ENCODE measurements at places on chromosomes 1 and 21.

GRCh38 chr1:175204330-175204729, 11.8 kb upstream of the KIAA0040 start:
- DNase-seq = no peak

GRCh38 chr1:156060937-156061636, at the start of gene RAB25:
RAB25 (plus strand) TSS chr1:156061160; CDS start chr1:156061401, 241 bp downstream.
- no peak for DNase-seq

DNA sequence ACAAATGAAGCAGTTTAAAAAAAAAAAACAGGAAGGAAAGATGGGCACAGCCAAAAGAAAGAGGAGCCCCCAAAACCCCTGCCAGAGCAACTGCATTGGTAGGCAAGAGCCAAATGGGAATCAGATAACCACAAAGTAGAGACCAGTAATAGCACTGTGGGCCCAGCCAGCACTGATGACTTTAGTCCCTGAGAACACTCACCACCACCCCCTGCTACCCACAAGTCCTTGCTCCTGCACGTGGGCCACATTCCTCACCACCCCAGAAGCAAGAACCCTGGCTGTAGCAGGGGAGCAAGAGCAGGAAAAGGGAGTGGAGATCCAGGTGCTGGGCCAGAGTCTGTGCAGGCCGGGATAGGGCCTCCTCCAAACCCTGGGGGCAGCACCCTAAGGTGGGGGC, 86.1 kb downstream of the RRAGC start:
- DNase-seq = no peak

- DNase-seq = no peak
These were observed 486 bp downstream of the SLC27A3 start for GRCh38 chr1:153775458-153776327.

GRCh38 chr1:27418326-27419185, 26.1 kb downstream of the GPR3 start:
- DNase-seq = peak; percentile 58

- no peak for DNase-seq
These were observed 11.0 kb upstream of the CTRC start for GRCh38 chr1:15427280-15427666.

- no peak for DNase-seq
These were observed 39.4 kb downstream of the STXBP3 start for GRCh38 chr1:108785880-108786279.

DNA sequence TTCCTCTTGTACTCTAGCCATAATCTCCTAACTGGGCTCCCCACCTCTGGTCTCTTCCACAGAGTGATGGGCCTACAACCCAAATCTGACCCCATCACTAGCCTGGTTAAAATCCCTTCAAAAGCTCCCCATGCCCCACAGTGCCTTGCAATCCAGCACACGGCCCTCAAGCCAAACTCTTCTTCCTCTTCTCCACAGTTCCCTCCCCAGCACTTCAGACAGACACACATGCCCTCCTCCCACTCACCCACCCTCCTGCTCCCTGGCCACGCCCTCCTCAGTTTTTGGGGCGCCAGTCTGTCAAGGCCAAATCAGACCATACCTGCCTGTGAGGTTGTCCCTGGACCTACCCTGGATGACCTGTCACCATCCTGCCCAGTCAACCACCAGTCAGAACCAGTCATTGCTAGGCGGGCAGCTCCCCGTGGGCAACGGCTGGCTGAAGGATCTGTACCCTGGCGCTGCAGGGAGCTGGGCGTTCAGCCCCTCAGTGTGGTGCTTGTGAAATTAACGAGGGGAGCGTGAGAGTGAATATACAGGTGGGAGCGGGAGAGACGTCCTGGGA, 753 bp downstream of the C1orf210 start:
- no peak for DNase-seq

- no peak for DNase-seq
These were observed 170.1 kb downstream of the TRABD2B start for GRCh38 chr1:47827109-47827508.

DNA sequence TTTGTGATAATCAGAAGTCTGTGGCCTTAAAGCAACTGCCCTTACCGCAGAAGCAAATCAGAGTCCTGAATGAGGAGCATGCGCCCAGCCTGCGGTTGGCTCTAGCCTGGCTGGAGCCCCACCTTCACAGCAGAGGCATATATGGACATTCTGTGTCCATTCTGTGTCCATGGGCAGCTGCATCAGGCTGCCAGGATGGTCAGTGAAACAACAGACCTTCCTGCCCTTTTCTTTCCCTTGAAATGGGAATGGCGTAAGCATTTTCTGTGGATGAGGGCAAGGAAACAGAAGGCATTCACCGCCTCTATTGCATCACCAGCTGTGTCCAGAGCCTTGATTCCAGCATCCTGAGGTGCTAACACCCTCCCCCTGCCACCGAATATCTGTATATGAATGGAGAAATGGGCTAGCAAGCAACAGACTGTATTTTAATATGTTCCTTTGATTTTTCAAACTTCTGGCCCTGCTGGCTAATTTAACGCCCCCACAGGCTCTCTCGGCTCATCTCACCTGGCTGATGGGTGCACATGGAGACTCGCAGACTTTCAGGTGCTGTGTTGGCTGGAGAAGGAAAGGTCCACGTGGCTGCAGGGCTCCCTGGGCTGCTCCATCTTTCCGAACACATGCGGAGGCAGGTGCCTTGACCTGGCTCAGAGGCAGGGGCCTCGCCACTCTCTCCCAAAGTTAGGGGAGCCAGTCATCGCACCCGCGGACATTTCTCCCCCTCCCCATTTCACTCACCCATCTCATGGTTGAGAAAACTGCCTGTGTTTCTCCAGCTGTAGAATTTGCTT, 159.2 kb downstream of the GALNT2 start:
- DNase-seq = no peak

DNA sequence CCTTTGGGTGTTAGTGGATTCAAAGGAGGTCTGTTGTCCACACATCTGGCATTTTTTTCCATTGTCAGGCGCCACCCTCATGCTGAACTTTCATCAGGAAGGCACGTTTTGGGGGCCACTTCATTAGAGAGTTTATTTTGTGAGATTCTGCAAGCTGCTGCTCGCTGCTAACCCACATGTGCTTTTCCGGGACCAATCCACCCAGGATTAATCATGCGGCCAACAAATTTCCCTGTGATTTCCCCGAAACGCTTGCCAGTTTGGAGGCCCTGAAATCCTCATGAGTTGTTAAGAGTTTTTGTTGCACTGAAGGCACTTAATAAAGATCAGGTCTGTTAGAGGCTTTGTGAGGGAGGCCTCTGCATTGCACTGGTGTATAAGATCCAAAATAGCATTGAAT, 2.4 kb downstream of the PDPN start:
- DNase-seq = no peak

DNA sequence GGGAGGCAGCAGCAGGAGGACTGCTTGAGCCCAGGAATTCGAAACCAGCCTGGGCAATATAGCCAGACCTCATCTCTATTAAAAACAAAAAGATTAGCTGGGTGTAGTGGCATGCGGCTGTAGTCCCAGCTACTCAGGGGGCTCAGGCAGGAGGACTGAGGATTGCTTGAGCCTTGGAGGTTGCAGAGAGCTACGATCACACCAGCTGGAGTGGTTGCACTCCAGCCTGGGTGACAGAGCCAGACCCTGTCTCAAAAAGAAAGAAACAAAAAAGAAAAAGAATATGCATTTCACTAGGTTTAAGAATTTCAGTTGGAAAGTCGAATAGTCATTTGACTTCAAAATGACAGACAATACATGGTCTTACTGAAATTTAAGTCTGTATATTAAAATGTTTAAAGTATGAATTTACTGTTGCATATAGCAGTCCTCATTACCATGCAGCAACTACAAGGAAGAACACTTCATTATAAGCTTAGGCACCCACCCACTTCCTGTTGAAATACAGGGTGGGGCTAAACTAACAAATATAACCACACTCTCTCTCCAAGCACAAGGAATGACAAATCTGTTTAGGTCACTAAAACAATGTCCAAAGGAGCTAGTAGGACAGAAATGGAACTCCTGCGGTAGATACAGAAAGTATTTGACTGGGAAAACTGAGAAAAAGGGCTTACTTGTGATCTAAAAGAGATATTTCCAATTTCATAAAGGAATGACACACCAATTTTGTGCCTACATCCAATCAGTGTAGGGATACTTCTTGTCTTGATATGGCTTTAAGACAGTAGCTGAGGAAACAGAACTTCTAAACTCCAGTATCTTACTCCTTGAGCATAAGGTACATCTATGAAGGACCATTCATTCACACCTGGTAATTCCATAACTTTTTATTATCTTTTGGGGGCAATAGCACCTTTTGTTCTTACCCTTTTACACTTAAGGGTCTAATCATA, 44.1 kb downstream of the GPR3 start:
- peak; percentile 18 for DNase-seq

DNA sequence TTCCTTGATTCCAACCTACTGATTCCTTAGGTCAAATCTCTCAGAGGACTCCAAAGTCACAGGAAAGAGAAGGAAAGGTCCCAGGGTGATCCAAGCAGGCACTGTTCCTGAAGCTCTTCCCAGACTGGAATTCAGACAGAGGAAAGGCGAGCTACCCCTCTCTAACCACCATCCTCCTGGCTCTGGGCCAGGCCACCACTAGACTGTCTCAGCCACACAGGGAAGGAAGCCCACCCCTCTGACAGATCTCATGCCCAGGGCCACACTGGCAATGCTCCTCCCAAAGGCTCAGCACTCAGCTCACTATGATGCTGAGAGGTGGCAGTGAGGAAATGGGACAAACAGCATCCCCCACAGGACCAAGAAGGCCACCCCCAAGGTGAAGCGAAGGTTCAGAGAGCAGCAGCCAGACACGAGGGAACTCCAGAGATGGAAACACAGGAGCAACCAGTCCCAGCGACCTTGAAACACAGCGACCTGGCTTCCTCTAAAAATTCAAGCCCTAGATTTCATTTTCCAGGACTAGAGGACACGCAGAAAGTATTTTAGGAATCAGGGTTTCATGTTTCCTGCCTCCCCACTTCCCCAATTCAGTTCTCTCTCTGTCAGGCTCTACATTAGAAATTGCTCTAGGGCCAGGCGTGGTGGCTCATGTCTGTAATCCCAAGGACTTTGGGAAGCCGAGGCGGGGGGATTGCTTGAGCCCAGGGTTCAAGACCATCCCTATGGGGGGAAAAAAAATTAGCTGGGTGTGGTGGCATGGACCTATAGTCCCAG, 18.8 kb downstream of the PIK3C2B start:
- no peak for DNase-seq

DNA sequence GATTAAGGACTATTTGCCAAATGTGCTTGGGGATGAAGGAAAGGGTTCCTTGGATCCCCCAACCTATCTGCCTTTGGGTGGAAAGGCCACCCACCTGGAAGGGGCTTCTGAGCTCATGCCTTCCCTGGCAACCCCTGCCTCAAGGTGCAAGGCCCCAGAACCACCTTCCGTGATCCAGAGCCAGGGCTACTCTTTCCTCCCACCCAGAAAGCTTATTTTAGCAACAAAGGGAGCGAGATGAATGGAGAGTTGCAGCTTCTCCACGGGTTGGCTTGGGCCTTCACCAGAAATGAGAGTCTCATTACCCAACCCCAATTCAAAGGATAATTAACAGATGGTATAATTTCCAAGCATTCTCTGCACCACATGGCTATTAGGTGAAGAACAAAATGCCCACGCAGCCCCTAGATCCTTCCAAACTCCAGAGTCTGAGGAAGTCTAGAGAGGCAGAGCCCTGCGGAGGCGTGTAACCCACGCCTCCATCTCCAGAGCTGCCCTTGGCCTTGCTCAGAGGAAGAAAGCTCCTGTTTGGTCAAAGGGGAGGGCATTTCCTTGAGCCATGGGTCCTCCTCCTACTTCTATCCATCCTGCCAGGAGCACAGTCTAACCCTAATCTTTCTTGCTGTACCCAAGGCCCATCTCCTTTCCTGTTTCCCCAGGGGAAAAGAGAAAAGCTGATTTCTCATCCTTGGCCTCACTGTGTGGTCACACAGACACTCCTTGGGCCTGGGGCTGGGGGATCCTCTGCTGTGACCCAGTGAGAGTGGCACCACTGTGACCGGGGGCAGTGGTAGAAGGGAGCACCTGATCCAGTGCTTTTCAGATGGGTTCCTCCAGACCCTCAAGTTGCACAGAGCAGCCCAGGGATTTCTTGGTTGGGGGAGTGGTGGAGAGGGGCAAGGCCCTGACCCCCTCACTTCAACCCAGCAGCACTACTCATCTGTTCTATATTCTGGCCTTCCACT, 1.7 kb upstream of the CELSR2 start:
- DNase-seq = no peak

- no peak for DNase-seq
These were observed 636 bp upstream of the CAMK2N1 start for GRCh38 chr1:20486457-20487235.

DNA sequence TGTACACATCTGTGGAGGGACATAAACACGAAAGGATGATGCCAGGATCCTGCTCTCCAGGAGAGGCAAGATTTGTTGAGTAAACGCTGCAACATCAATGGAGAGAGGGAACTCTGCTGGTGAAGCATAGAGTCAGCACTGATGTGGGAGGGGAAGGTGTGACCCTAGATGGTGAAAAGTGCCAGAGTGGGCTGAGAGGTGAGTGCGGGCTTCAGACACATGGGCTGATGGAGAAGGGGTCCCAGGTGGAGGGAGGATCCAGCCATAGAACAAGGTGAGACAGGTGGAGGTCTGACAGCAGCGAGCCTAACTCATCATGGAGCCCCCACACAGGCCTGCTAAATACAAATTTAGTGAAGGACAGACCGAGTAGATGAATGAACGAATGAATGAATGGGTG, 9.7 kb downstream of the RD3 start:
- DNase-seq = no peak

DNA sequence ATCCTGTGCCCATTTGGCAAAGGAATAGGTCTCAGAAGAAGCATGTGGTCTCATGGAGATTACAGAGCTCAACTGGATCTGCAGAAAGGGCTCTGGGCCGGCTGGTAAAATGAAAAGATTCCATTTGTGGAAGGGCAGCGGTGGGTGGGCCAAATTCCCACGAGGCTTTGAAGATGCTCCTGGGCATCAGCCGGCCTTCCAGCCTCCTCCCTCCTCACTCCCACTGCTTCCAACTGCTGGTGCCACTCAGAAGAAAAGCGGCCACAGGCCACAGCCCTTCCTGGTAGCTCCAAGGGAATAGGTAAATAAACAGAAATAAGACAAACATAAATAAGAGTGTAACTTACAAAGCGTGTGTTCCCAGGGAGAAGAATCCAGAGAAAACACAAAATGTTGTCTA, 136.3 kb upstream of the SLC44A3 start:
- no peak for DNase-seq

- no peak for DNase-seq
These were observed 65.8 kb downstream of the LRRN2 start for GRCh38 chr1:204619721-204620120.

GRCh38 chr1:1183833-1184775, 10.4 kb downstream of the TTLL10 start:
- no peak for DNase-seq
